Pancreas (tissue), 10 donors: ENCODE measurements at places on chromosomes 4 and X.

GRCh38 chr4:2798399-2799223, 5.7 kb downstream of the SH3BP2 start:
- peak; percentile 68 for DNase-seq

- DNase-seq = no peak
Observed at GRCh38 chrX:150219374-150220185, 143.5 kb upstream of the MAMLD1 start.

GRCh38 chrX:72238183-72238582, 644 bp downstream of the ERCC6L start:
- no peak for DNase-seq

GRCh38 chrX:79176028-79176427, 31.5 kb downstream of the GPR174 start:
- DNase-seq = no peak

DNA sequence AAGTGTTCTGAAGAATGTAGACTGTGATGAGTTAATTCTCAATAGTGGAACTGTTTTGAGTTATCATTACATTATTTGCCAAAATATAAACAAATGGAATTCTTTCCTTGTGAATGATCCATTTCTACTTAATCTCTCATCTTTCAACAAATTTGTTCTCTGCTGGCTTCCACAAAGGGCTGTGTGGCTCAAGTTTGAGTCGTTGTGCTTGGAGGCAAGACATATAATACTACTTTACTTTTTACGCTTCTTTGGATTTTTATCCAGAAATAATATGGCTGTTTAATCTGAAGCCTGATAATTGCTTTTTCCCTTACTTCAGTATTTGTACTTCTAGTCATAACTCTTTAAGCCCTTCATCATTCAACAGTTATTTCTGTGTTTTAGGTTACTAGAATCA, 169.5 kb downstream of the ARHGAP10 start:
- DNase-seq = no peak

- DNase-seq = no peak
Observed at GRCh38 chrX:138885886-138886285, 174.4 kb upstream of the FGF13 start.

DNA sequence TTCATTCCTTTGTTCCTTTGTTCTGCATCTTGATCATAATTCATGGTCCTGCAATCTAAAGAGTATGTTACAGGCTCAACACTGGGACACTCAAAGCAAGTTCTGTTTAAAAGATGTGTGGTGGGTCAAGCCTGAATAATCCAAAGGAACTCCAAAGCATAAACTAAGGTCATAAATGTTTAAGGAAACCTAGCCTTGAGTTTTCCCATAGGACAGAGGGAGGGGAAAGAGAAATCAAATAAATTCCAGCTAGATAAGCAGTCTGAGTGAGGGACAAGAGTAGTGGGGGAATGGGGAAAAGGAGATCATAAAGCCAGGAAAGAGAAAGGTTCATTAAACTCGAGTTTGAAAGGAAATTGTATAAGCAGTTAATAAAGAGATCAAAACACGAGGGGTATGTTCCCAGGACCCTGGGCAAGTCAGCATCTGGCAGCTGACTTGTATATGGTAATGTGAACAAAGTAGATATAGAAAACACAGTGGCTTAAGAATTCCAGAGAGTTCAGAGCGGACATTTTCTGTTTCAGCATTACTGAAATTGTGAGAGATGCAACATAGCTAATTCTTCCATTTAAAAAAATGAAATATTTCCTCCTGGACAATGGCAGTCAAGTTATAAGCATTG, 125.8 kb upstream of the EDNRA start:
- no peak for DNase-seq

DNA sequence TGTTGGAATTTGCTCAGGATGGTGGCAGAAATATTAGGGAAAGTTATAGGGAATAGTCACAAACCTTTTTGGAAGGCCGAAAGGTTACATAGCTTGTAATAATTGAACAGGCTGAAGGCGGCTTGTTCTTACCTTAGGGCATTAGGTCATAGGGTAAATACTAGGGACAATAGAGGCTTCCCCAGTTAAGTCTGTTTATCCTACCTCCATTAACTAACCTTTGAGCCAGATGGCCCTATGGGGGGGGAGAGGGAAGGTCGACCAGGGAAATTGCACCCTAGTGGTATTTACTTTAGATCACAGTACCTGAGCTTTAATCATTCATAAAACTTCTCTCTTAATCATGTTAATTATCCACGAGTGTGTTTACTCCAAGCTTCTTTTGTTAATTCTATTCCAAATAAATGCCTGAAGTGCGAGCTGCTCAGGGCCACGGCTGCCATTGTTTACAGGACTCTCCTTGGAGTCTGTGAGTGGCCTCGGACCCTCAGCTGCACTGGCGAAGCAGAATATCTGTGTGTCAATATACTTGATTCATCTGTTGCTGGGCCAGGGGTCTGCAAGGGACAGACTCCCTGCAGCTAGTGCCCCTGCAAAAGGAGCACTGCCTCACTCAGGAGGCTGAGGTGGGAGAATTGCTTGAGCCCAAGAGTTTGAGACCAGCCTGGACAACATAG, 22.9 kb downstream of the PAGE2 start:
- no peak for DNase-seq

GRCh38 chr4:113537628-113538027, 223.9 kb downstream of the CAMK2D start:
- no peak for DNase-seq

DNA sequence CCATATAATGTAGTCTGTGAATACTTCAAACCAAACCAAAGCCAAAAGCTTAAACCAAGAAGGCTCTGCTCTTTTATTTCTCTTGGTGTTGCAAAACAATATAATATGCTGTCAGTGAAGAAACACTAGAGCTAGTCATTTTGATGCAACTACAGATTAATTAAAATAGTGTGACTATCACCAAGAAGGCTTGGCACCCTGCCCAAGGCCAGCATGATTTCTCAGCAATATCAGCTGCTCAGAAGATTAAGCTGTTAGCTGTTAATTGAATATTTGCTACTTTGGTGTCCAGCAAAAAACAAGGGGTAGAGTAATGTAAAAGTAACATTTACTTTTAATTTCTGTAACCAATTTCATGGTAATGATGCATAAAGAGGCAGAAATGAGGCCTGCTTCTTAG, 104.9 kb upstream of the PRPS2 start:
- DNase-seq = no peak

GRCh38 chr4:67727124-67727850, 26.3 kb upstream of the UBA6 start:
- DNase-seq = no peak

- DNase-seq = no peak
Observed at GRCh38 chr4:13285336-13285735, 198.8 kb downstream of the RAB28 start.

DNA sequence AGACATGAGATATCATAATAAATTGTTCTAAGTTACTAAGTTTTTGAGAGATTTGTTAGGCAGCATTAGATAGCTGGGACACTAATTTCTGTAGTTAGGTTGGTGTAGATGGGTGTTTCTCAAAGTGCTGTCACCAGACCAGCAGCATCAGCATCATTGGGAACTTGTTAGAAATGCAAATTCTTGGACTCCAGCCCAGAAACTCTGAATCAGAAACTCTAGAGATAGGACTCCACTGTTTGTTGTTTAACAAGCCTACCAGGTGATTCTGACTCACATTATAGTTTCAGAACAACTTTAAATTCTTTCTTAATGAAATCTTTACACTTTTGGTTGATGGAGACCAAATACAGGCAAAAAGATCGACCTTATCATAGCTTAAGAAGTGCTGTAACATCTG, 173.7 kb downstream of the PABPC4L start:
- no peak for DNase-seq

- DNase-seq = no peak
Observed at GRCh38 chr4:105057370-105058105, 89.1 kb upstream of the TET2 start.

- DNase-seq = no peak
Observed at GRCh38 chr4:73259571-73260090, 1.0 kb upstream of the ANKRD17 start.

DNA sequence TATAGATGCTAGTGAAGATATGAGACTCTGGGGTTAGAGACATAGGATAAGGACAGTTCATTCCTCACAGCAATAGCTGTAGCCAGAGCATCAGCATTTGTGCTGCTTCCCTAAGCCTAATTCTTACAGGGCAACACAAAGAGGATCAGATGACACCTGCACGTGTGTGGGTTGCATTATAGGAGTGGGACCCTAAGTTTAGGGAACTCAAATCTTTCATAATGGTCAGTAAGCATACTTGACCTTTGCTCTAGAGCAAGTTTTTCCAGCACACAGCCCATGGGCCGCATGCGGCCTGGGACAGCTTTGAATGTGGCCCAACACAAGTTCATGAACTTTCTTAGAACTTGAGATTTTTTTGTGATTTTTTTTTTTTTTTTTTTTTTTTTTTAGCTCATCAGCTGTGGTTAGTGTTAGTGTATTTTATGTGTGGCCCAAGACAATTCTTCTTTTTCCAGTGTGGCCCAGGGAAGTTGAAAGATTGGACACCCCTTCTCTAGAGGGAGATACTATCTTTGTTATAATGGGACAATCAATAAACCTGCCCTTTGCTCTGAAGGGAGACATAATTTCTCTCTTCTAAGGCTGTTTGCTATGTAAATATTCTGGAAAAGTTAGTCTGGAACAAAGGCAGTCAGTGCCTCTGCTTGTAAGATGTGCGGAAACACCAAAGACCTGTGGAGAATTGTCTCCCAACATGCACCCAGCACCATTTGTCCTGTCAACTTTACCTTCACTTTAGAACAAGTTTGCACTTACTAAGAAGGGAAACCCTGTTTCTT, 650.2 kb downstream of the ZNF674 start:
- no peak for DNase-seq
